ENCODE measurements at places on chromosomes 2 and 18.

- peak; percentile 87 for DNase-seq
Measured at GRCh38 chr2:102033031-102033749, 41.4 kb downstream of the IL1R2 start.

DNA sequence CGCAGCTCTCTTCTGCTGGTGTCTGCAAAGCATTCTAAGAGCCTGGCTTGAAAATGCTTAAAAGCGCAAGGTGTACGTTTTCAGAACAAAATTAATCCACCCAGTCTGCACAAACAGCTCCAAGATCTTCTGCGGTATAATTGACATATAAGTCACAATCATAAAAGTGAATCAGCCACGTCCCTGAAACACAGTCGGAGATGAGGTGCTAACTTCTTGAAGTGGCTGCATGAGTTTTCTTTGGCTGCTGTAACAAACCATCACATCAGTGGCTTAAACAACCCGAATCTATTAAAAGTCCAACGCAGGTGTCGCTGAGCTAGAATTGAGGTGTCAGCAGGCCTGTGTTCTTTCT lies 32.6 kb downstream of the ARL4C start:
- no peak for DNase-seq

GRCh38 chr18:59008302-59008974 lies 131.2 kb upstream of the SEC11C start:
- no peak for DNase-seq

DNA sequence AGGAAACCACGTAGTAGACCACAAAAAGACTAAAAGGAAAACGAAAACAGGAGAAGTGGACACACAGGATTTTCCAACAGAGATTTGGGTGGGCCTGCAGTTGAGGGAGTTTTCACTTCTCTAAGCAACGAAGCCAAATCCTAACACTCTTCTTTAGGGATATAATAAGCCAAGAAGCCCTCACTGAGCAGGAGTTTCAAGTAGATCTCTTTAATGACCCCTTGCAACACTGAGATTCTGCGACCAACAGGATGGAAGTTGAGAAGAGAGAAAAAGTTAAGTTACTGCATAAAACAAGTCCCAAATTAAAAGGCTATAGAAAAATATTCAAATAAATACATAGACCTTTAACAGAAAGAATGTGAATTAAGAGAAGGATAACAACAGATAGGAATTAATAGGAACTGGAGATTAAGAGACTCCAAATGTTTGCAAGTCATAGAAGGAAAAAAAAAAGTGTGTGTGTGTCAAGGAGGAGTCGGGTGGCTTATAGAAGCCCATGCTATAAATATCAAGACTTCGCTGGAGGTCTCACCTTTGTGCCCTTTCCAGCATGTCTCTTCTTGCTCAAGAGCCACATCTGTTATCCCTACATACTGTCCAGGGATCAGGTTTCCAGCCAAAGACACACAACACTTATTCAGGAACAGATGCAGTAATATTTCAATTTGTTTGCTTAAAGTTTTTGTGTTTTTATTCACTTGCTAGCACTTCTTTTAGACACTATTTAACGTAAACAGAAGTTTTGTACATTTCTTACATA lies 69.4 kb upstream of the ARHGAP28 start:
- DNase-seq = no peak

- no peak for DNase-seq
Measured at GRCh38 chr2:150350500-150350899, 137.0 kb downstream of the RND3 start.

DNA sequence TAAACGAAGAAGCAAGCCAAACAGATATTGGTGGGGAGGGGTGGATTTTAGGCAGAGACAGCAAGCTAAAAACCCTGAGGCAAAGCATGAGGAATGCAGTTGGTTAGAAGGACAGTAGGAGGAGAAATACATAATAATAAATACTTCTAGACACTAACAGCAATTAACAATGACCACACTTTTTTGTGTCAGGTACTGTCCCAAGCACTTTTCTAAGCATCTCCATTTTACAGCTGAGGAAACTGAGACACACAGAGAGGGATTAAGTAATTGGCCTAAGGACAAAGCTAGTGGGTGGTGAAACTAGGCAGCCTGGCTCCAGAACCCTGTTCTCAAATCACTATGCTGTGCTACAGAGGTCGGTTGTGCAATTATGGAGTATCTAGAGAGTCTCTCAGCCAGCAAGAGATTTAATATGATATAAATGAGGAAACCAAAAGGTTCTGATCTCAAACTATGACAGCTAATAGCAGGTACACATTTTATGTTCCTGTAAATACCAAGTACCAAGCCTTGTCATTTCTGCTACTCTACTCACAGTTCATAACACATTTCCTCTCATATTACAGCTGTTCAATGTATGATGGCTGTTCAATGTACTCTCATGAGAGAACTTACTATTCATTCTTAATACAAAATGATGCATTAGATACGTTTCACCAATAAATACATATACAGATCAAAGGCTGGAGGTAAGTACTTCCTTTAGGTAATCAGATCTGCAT lies 5.3 kb downstream of the MAP4K3 start:
- peak; percentile 29 for DNase-seq

DNA sequence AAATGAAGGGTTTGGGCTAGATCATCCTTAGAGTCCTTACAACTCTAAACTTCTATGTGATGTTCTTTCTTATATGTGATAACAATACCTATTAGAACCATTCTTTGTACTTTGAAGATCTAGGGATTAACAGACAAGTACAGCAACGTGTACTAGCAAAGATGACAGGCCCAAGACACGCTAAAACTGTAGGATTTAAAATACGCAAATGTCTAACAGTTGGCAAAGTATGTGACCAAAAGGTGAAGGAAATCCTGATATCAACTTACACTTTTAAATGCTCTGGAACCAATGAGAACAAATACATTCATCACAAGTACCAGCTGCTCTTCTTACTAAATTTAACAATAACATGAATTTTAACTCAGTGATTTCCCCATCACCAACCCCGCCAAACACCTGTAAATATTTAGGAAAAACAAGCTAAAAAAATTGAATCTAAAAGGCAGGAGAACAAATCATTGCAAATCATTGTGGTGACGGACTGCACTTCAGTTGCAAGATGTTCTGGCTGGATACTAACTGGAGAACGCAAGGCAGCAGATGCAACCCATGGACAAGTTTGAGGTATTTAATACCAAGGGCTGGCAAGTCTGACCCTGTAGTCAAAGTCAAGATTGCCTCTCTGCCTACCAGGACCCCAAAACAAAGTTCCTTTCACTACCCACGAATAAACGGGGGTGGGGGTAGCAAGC lies 1.4 kb downstream of the ANKRD44 start:
- peak; percentile 11 for DNase-seq

- DNase-seq = no peak
Measured at GRCh38 chr2:69180227-69180626, 167.2 kb downstream of the ANTXR1 start.

GRCh38 chr2:73700131-73700611 lies 37.0 kb downstream of the TPRKB start:
- DNase-seq = peak; percentile 60

Data from T47D (cell line).